ENCODE measurements at places on chromosomes 12 and 14. TPM values are rescaled to one million over a fixed set of nuclear protein-coding genes. Genes with fewer than 3 reads are reported as not detected.

DNA sequence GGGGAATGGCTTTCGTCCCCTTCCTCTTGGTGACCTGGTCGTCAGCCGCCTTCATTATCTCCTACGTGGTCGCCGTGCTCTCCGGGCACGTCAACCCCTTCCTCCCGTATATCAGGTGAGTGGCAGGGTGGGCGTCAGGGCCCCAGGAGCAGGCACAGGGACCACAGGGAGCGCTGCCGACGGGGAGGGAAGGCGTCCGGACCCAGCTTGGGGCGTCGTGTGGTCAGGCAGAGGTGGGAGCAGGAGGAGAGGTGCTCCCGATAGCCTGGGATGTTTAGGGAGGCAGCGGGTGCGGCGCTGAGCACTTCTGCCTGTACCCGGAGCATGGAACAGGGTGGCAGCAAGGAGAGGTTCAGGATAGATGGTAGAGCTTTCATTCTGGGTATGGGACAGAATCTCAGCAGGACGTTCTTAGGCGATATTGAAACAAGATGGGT is 444 bp downstream of the DRAM1 start:
- no peaks in the 10 kb centered on the region for H3K36me3 ChIP-seq
- peaks cover 73% of the 10 kb centered on the region for H3K4me1 ChIP-seq
- peak overlapping the region; percentile 99 for H3K27ac ChIP-seq
- peak overlapping the region; percentile 67 for H3K4me3 ChIP-seq

GPR135 gene
- polyA plus RNA-seq = 5.9 TPM

DNA sequence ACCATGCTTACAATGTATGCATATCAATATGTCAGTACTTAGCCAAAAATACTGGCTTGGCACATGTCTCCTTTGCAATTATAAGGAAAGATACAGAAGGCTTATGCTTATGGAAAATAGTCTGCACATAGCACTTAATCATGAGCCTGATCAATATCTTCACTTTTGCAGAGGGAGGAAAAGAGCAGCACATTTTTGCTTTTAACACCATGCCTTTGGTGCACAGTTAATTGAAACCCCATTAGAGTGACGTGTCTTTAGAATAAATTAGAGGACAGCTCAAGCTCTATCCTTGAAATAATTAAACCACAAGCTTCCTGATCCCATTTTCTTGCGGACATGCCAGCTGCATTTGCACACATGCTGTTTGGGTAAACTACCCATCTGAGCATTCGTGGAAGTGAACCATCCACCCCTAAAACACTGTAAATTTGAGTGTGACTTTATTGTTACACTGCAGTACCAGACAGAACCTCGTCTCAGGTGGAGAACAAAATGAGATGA is 839.9 kb upstream of the MGAT4C start:
- no peaks in the 10 kb centered on the region for H3K36me3 ChIP-seq
- H3K4me1 ChIP-seq = no peaks in the 10 kb centered on the region
- no peak overlapping the region for H3K27ac ChIP-seq
- no peak overlapping the region for H3K4me3 ChIP-seq

DNA sequence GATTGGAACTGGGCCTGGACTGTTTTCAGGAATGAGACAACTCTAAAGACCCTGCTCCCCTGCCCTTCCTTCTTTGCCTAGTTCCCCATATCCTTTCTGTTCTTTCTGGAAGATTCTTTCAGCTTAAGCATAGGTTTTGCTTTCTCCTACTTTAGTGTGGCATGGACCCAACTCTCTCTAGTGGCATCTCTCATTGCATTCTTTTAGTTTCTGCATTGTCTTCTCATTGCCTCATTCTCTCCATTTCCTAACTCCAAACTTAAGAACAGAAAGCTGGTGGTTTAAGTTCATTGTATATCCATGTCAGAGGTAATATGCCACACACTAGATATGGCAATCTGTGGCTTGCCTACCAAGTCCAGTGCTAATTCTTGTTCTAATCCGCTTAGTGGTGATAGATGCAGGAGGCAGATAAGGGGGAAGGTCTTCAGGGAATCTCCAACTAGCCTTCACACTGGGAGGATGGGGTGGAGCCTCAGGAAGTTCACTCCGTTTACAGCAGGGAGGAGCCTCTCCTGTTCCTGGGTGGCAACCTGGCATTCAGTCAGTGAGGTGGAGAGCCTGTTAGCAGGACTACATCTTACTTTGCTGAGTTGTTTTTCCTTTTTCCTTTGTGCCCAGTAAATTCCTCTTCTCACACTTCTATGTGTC is 165.1 kb upstream of the LMNTD1 start:
- no peak for DNase-seq
- no peak overlapping the region for H3K27ac ChIP-seq
- no peak overlapping the region for H3K4me3 ChIP-seq
- H3K4me1 ChIP-seq = no peaks in the 10 kb centered on the region

DNA sequence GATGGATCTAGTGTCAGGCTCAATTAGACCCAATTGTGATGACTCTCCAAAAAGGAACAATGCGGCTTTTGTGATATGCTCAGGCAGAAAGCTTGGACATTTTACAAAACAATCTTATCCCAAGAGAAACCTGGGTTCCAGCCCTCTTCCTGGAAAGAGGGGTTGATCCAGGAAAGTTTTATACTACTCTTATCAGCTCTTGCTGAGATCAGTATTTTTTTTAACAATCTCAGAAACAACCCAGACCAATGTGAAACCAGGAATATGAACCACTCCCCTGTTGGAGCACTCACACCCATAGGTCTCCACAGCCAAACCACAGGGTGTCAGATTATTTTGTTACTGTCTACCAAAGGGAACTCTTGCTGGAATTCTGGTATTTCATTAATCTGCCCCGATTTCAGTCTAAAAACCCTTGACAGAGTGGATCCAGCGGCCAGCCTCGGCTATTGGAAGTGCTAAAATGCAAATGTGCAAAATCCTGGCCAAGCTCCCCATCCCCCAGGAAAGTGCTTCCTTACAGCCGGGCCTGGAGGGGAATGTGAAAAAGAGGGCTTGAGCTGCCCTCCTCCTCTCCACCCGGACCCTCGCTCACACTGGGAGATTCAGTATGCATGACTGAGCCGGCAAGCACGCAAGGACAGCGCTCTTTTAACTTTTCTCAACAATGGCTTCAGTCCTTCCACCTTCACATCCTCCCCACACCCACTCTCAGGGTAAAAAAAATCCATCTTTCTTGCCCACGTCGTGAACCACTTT is 4.0 kb downstream of the FBXL14 start:
- peaks cover 67% of the 10 kb centered on the region for H3K4me1 ChIP-seq
- no peaks in the 10 kb centered on the region for H3K27me3 ChIP-seq
- no peak overlapping the region for H3K4me3 ChIP-seq
- DNase-seq = no peak
- H3K36me3 ChIP-seq = no peaks in the 10 kb centered on the region

PDE3A gene
- 9.3 TPM for polyA plus RNA-seq

ALG10B gene
- polyA plus RNA-seq = 13.6 TPM

DNA sequence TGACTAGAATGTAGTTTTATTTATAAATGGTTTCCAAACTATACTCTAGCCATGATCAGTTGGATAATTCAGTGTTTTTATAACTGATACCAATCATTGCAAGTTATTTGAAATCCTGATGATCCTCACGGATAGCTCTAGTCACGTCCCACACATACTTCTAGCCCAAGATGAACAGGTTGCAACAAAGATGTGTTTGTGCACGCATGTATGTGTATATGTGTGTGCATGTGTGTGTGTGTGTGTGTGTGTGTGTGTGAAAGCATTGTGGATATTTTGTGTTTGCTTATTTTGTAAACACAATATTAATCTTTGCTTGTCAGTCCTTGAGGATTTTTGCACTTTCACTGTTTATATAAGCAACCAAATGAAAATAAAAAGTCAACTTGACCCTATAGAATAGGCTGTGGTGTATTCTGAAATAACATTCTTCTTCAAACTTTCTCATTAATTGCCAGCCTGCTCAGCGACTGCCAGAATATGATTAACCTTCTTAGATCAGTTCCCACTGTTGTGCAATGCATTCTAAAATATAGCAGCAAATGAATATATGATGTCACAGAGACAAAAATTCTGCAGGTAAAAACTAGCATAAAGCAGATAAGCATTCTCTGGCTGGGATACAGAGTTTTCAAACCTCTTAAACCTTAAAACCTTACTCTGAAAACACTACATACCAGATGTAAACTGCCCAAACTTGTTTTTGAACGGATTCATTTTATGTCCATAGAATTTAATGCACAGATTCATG is 48.8 kb upstream of the HIF1A start:
- no peaks in the 10 kb centered on the region for H3K36me3 ChIP-seq
- no peak for DNase-seq
- no peak overlapping the region for H3K4me3 ChIP-seq
- no peaks in the 10 kb centered on the region for H3K27me3 ChIP-seq
- H3K27ac ChIP-seq = no peak overlapping the region
- peaks cover 4% of the 10 kb centered on the region for H3K4me1 ChIP-seq

- H3K36me3 ChIP-seq = no peaks in the 10 kb centered on the region
- DNase-seq = no peak
- no peak overlapping the region for H3K4me3 ChIP-seq
- H3K27me3 ChIP-seq = no peaks in the 10 kb centered on the region
- H3K4me1 ChIP-seq = no peaks in the 10 kb centered on the region
- H3K27ac ChIP-seq = no peak overlapping the region
These were observed 236.9 kb upstream of the SFSWAP start for GRCh38 chr12:131473741-131474709.

DNA sequence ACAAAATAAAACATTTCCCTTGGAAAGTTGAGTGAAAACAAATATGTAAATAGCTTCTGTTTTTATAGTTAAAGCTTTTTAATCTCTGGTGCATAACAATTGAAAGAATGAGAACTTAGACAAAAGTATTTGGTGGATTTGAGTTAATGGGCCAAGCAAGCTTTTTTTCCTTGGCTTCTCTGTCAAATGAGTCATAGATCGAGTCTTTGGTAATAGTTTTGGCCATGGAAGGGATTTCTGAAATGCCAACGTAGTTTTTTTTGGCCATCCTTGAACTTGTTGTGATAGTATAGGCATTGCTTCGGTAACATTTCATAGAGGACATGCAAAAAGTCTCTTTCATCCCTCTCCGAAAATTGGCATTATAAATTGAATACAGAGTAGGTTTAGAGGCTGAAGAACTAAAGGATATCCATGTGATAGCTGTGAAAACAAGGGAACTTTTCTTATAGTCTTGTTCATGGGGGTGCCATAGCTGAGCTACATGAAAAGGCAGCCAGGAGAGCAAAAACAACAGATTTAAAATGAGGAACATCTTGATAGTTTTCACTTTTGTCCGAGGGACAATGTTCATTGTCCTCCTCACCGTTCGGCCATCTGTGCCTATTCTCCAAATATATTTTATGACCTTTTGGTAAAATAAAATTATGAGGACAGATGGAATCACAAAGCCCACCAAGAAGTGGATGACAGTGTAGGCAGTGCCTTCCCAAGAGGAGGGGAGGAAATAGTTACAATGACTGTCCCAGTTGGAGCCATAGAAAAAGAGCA is 34.7 kb downstream of the GPR19 start:
- H3K4me3 ChIP-seq = no peak overlapping the region
- no peaks in the 10 kb centered on the region for H3K27me3 ChIP-seq
- H3K36me3 ChIP-seq = no peaks in the 10 kb centered on the region
- no peaks in the 10 kb centered on the region for H3K4me1 ChIP-seq
- H3K27ac ChIP-seq = no peak overlapping the region
- DNase-seq = no peak

- DNase-seq = no peak
- H3K4me1 ChIP-seq = peaks cover 49% of the 10 kb centered on the region
- no peaks in the 10 kb centered on the region for H3K36me3 ChIP-seq
- no peaks in the 10 kb centered on the region for H3K27me3 ChIP-seq
These were observed 7.7 kb upstream of the AMN1 start for GRCh38 chr12:31736472-31736871.

DNA sequence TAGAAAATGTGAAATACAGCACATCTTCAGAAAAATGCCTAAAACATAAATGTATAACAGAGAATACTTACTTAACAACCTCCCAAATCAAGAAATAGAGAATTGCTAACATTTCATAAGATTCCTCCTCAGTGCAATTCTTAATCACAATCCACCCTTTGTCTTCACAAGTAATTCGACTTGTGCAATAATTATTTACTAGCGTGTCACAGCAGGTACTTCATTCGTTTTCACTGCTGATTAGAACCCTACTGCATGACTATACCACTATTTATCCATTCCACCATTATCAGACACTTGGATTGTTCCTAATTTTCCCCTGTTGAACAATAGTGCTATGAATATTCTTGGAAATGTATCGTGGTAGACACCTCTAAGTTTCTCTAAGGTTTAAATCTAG is 64.9 kb upstream of the BBS10 start:
- H3K27ac ChIP-seq = no peak overlapping the region
- H3K4me1 ChIP-seq = no peaks in the 10 kb centered on the region
- no peak overlapping the region for H3K4me3 ChIP-seq
- DNase-seq = no peak

DNA sequence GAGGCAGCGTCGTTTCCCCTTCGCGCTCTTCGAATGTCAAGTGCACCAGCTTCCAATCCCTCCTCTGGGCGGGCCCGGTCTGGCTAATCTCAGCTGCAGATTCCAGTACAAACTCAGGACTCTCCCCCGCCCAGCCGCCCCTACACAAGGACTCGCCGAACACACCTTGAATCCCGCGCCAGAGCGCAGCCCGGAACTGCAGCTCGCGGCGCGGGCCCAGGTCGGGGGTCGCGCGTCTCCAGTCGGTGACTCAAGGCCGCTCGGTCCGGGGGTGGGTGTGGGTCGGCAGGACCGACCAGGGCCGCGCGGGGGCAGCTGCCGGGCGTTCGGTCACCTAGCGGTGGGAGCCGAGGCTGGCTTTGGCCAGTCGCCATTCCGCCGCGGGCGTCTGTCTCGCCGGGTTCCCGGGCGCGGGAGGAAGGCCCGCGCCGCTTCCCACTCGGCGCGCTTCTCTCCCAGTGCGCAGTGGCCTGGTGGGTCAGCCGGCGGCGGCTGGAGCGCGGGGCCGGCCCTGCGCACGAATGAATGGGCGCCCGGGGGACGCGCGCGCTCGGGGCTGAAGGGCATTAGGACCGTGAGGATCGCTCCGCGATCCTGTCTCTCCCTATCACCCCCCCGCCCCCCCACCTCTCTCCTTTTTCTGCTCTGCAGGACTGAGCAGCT is at the start of gene GALNT16:
Gene GALNT16 (plus strand): TSS at position 632 of the 663 bp plus-strand sequence. CDS start 133 bp downstream, outside the sequence.
- DNase-seq = peak; percentile 48
- H3K4me1 ChIP-seq = peaks cover 3% of the 10 kb centered on the region
- peak within 1 kb of the TSS; percentile 45 for H3K4me3 ChIP-seq
- H3K27ac ChIP-seq = no peak within 1 kb of the TSS

TMEM229B gene
- 0.39 TPM for polyA plus RNA-seq

ST8SIA1 gene
- 10.7 TPM for polyA plus RNA-seq

AQP2 gene
- 0.31 TPM for polyA plus RNA-seq

SRRM4 gene
- 0.40 TPM for polyA plus RNA-seq

DNA sequence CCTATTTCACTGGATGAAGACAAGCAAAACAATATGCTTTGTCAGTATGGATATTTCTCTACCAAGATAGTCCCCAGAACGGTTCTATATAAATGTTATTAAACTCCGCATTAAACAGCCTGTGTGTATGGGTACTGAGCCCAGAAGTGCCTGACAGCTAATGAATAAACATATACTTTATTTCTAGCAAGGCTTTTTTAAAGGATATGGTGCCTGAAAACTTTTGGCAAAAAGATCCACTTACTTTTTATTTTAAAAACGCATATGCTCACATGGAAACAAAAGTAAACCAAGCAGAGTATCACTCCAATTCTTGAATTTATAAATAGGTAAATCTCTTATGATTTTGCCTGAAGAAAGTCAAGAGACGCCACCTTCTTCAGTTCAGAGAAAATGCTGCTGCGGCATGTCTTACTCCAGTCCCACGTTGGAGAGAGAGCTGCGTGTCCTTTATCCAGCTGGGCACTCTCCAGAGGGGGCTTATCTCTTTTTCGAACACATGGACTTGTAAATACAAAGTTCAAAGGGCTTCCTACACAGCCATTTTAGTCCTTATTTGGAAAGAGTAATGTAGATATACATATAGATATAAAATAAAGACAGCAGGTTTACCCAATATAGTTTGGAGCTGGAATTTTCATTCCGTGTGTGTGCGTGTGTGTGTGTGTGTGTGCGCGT is 264.2 kb downstream of the ADAMTS20 start:
- peaks cover 7% of the 10 kb centered on the region for H3K4me1 ChIP-seq
- no peak overlapping the region for H3K4me3 ChIP-seq
- no peak overlapping the region for H3K27ac ChIP-seq
